Small intestine (tissue), 16 donors: ENCODE measurements at places on chromosomes 12 and 14.

DNA sequence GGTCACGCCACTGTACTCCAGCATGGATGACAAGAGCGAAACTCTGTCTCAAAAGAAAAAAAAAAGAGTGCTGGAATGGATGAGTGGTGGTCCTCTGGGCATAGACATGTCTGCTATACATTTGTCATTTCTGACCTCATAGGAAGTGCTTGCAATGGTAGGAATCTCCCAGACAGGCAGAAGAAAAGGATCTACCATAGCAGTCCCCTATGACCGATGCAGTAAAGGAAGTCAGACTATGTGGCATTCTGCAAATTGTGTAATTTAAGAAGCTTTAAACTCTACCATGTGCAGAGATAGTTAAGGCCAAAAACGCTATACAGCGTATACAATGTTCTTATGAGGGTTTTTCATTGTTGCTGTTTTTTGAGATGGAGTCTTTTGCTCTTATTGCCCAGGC lies 24.7 kb upstream of the RAP1B start:
- no peak overlapping the region for H3K4me3 ChIP-seq
- DNase-seq: no peak
- H3K36me3 ChIP-seq: no peaks in the 10 kb centered on the region
- no peaks in the 10 kb centered on the region for H3K27me3 ChIP-seq

- H3K4me1 ChIP-seq: no peaks in the 10 kb centered on the region
- H3K27me3 ChIP-seq: no peaks in the 10 kb centered on the region
- H3K4me3 ChIP-seq: no peak overlapping the region
- DNase-seq: no peak
- no peak overlapping the region for H3K27ac ChIP-seq
Measured at GRCh38 chr14:32820682-32821081, 118.0 kb upstream of the NPAS3 start.

- no peak overlapping the region for H3K27ac ChIP-seq
- H3K27me3 ChIP-seq: no peaks in the 10 kb centered on the region
- H3K4me1 ChIP-seq: no peaks in the 10 kb centered on the region
- no peak for DNase-seq
- no peak overlapping the region for H3K4me3 ChIP-seq
Measured at GRCh38 chr12:25397001-25397400, 146.3 kb upstream of the KRAS start.

GRCh38 chr12:57845478-57846284 lies 848 bp downstream of the CTDSP2 start:
- H3K27ac ChIP-seq: peak overlapping the region; percentile 99
- H3K36me3 ChIP-seq: peaks cover 10% of the 10 kb centered on the region
- DNase-seq: peak; percentile 77

- no peaks in the 10 kb centered on the region for H3K27me3 ChIP-seq
- peak overlapping the region; percentile 89 for H3K27ac ChIP-seq
- no peak for DNase-seq
Measured at GRCh38 chr12:79690142-79690637, 574 bp downstream of the PAWR start.

GRCh38 chr12:62005615-62006014 lies 254.6 kb upstream of the USP15 start:
- no peak overlapping the region for H3K4me3 ChIP-seq
- no peak overlapping the region for H3K27ac ChIP-seq
- DNase-seq: no peak

DNA sequence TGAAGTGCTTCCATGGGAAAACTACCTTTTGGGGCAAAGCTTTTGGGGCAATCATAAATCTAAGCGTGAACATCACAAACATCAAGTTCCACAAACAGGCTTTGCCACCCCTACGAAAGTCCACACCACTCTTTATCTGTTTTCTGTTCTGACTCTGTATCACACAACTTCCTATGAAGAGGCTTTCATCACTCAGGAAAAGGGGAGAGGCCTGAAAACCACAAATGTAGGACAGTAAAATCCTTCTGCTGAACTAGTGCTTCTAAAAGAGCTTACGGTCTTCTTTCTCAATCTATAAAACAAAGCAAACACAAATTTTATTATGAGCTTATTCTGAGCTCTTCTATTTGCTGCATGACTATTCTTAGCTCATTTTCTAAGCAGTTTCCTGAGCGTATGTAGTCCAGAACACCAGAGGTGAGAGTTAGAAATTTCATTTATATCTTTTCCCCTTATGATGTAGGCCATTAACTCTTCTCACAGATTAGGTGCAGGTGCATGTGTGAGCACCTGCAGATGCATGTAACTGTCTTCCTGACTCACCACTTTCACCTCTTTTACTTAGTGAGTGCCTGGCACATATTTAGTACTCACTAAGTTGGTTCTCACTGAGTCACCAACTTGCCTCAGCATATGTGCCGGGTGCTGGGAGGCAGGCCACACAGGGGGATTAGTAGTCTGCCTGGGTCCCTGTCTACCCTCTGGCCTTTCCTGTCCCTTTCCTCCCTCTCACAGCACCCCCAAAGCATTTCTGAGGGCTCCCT lies 32.9 kb upstream of the SYCP3 start:
- H3K4me1 ChIP-seq: no peaks in the 10 kb centered on the region
- H3K27me3 ChIP-seq: no peaks in the 10 kb centered on the region
- H3K27ac ChIP-seq: no peak overlapping the region
- peaks cover 23% of the 10 kb centered on the region for H3K36me3 ChIP-seq
- H3K4me3 ChIP-seq: no peak overlapping the region
- DNase-seq: no peak

DNA sequence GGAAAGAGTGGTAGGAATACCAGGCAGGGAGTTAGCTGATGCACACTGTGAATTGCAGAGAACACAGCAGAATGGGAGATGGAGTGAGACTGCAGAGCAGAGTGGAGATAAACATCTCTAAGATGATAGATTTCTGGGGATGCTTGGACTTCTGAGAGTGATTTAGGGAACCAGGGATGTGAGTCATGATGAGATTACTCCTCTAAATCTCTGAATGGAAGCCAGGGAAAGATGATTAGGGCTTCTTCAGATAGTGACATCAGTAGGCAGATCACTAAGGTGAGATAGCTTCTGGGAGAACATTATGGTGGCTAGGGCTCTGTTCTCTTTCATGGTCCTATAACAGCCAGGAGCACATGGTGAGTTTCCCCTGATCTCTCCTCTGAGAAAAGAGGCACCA lies 501.5 kb upstream of the USP15 start:
- no peaks in the 10 kb centered on the region for H3K27me3 ChIP-seq
- H3K36me3 ChIP-seq: no peaks in the 10 kb centered on the region
- H3K4me1 ChIP-seq: no peaks in the 10 kb centered on the region

- H3K4me3 ChIP-seq: no peak overlapping the region
- H3K27ac ChIP-seq: no peak overlapping the region
Measured at GRCh38 chr14:95057147-95057546, 100.2 kb downstream of the DICER1 start.

DNA sequence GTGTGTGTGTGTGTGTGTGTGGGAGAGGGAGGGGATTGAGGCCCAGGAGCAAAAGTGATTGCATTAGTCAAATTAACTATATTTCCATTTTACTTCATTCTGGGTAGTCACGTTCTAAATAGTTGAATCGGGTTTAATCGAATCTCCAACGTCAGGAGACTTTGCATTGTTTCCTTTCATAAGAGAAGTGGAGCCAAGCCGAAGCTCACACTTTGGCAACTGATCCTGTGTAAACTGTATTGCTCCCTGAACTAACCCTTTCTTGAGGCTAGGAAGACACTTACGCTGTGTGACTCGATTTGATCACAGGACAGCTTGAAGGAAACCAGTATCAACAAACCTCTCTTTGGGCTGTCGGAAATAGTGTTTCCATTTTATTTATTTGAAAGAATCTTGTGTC lies 363.4 kb upstream of the ATP2B1 start:
- no peaks in the 10 kb centered on the region for H3K27me3 ChIP-seq
- no peaks in the 10 kb centered on the region for H3K36me3 ChIP-seq
- H3K27ac ChIP-seq: no peak overlapping the region
- no peaks in the 10 kb centered on the region for H3K4me1 ChIP-seq
